GM19239 (cell line): ENCODE measurements at places on chromosomes 4 and X.

GRCh38 chrX:137031517-137032340 lies 2.1 kb downstream of the GPR101 start:
- no peak for DNase-seq

- no peak for DNase-seq
These were observed 7.6 kb downstream of the SPIN3 start for GRCh38 chrX:56987741-56988140.

- DNase-seq: no peak
These were observed 69.5 kb downstream of the AASDH start for GRCh38 chr4:56317749-56318148.

- DNase-seq: no peak
These were observed 27.2 kb downstream of the FAM199X start for GRCh38 chrX:104193485-104193884.

DNA sequence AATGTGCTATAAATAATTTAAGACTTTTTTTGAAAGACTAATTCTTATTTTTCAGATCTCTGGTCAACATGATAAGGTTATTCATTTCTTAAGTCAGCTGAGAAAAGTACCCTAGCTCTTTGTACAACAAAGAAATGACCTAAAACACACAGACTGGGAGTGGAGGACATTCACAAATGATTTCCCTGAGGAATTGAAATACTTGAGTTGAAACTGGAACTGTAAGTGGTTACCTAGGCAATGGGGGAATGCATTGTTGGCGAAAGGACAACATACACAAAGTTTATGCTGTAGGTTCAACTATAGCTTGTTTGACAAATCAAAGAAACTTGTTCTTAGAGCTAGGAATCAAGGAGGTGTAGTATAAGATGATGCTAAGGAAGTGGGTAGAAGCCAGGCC lies 915.5 kb downstream of the FAT4 start:
- DNase-seq: no peak

DNA sequence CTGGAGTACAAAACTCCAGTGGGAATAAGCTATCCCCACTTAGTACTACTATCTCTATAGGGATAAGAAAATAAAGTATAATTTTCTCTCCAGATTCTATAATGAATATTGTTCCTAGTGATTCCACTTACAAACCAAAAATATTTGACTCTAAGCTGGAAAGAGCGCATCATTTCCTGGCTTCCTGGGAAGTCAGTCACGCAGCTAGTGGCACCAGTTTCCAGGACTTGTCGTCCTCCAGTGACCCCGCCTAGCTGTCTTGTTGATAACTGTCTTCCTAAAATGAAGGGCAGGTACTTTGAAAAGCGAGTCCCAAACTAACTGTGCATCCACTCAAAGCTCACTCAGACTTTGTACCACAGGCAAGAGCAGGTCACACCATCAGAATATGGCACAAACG lies 39.3 kb downstream of the LNX1 start:
- DNase-seq: no peak

DNA sequence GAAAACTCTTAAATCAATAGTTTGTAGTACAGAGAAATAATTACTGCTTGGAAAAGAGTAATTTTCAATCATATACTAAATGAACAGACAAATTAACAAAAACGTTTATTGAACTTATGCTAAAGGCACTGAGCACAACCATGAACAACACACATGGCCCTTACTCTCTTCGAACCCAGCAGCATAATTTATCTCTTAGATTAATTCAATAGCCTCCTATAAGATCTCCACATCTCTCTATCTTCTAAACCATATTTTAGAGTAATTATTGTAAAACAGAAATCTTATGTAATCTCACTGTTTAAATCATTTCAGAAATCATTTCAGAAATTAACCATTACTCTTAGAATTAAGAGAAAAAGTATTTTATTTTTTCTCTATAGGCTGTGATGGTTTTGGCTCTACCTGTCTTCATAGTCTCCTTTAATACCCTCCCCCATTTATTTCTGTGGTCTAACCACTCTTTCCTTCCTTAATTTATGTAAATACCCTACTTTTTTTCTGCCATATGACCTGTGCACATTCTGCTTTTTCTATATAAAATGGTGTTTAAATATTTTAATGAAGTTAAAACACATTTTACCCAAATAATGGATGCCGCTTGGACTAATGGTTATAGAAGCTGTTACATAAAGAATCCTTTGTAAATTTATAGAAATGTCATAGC lies 218.5 kb downstream of the CCSER1 start:
- no peak for DNase-seq

- no peak for DNase-seq
These were observed 60.5 kb downstream of the TMA16 start for GRCh38 chr4:163554870-163555465.

DNA sequence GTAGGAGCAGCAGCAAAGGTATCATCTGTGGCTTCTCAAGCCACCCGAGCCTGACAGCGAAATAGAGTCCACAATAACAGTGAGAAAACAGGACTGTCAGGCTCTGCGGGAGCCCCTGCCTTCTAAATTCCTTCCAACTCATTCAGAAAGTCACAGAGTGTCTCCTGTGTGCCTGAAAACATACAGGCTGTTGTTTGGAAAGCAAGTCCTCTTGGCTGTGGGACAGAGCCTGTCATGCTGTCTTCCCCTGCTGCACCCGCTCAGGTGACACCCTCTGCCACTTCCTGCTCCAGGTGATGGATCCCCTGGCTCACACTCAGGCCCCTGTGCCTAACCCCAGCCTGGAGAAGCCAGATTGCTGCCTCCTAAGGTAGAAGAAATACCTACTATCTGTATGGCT lies 152.3 kb downstream of the RAB28 start:
- no peak for DNase-seq

- DNase-seq: no peak
These were observed 1336.3 kb upstream of the AGA start for GRCh38 chr4:178778496-178778895.

GRCh38 chr4:148633720-148634119 lies 191.5 kb upstream of the NR3C2 start:
- DNase-seq: no peak

GRCh38 chrX:107747596-107748161 lies 27.9 kb downstream of the TSC22D3 start:
- DNase-seq: no peak

DNA sequence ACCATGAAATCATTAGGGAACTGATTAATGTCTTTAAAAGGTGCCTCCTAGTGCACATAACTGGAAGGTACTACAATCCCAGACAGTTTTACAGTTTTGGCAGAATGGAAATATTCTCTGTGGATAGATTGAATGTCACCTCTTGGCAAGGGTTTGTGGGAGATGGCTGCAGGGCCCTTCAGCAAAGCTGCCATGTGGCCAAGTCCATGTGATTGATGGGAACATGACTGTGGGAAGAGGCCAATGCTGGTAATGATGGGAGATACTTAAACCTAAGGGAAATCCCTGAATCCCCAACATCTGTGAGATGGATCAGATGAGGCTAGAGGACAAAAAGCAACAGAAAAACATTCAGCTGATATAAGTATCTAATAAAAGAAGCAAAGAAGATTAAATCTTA lies 493.7 kb downstream of the MAGEE1 start:
- DNase-seq: no peak

- no peak for DNase-seq
These were observed 667.4 kb upstream of the NDST4 start for GRCh38 chr4:115780835-115781234.

DNA sequence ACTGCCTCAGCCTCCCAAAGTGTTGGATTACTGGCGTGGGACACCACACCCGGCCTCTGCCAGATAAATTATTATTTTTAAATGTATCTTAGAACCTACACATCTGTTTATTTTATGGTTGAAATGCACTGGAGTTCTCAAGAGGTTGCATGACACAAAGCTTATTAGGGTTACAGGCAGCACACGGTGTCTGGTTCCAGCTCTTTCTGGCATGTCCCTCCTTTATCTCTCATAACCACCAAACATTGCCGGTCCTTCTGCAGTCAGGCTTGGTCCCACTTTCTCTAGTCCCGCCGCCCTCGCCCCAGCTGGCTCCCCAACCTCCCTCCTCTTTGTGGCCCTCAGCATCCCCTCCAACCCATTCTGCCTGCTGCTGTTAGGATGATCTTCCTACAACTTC lies 39.7 kb upstream of the SPRY1 start:
- no peak for DNase-seq

DNA sequence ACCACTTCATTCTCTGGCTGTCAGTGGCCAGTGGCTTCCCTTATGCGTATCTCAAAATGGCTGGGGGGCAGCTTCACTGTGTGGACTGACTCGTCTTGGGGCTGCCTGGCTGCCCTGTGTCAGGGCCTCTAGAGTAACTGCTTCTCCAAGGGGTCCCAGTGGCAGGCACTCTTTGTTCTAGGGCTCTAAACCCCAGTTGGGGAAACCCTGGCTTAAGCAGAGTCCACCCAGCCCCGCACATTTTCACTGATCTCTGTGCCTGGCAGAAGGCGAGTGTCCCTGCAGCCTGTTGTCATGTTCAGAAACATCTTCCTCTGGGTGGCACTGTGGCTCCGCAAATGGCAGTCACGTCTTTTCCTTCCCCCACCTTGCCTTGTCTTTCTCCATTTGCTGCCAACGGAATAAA lies 59.7 kb downstream of the NBDY start:
- no peak for DNase-seq

DNA sequence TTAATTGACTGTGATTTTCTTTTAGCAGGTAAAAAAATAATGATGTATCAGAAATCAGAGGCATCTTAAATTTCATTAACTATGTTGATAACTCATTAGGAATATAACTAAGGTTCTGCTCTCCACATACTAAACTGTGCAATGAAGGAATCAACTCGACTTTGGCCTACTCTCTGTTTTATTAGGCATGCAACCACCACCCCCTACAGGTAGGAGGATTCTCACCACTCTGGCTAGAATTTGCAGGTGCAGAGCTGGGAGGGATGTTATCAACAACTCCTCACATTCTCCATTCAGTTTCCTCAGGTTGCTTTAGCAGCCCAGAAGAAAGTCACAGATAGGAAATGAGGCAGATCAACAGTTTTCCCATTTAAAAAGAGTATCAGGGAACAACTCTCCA lies 160.1 kb downstream of the COX18 start:
- no peak for DNase-seq

- DNase-seq: no peak
These were observed 20.9 kb downstream of the SPIN3 start for GRCh38 chrX:56974408-56974807.

DNA sequence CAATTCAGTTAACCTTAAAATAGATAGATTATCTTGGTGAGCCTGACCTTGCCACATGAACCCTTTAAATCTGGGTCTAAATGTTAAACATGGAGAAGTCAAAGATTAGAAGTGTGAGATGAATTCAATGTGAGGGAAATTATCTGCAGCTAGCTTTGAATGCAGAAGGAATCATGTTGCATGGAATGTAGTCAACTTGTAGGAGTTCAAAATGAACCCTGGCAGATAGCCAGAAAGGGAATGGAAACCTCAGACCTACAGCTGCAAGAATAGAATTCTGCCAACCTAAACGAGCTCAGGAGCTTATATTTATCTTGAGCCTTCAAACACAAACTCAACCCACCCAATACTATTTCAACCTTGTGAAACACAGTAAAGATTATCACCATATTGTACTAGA lies 632.5 kb downstream of the KCTD8 start:
- no peak for DNase-seq

DNA sequence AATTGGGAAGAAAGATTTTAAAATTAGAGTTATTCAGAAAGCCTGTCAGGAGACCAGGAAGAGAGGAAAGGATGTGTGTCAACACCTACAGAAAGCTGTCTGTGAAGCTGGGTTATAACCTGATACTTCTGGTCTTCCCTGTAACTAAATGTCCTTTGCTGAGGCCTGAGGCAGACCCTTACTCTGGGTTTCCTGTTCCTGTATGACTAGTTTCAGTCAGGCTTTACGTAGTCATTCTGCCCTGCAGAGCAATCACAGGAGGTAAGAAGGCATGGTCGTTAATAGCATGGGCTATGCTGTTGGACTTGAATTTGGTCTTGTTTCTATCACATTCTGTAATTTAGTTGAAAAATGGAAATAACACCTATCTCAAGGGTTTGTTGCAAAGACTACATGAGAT lies 110.5 kb upstream of the IGFBP7 start:
- no peak for DNase-seq

- DNase-seq: no peak
These were observed 2.0 kb downstream of the ELK1 start for GRCh38 chrX:47648376-47648775.
